Activated CD8-positive, alpha-beta memory T cell treated with anti-CD3 and anti-CD28 coated beads, Interleukin-2, amount 10 ng/mL, durations not matched to agents 7 days and 5 days (primary cell): ENCODE measurements at places on chromosomes 1 and 21. TPM values are rescaled to one million over a fixed set of nuclear protein-coding genes. Genes with fewer than 3 reads are reported as not detected.

The ENO1 gene
- total RNA-seq, result 2,300 TPM

The ADAM30 gene
- total RNA-seq, result not detected

The NFASC gene
- total RNA-seq, result 0.14 TPM

DNA sequence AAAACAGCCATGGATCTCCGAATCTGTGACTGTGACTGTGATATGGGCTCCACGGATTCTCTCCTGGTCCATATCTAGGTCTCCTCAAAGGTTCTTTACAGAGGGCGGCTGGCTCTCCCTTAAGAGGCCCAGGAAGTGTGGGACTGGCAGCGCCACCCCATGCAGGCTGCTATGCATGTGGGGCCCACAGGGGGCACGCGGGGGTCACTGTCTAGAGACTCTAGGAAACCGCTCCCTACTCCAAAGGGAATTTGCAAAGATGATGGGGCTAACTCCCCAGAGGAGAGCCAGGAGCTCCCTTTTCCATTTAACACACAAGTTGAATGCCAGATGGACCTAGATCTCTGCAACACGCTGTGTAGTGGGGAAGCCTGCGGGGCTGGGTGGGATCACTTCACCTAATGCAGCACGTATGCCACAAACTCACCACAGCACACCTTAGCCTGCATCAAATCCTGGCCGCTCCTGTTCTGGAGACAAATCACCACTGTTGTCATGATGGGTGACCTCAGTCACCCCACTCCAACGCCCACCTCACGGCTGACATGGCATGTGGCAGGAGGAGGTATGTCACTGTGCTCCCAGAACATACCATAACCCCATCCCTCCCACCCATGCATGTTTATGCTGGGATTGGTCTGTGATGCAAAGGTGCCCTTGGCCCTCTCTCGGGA lies 61.7 kb downstream of the SLC45A1 start:
- DNase-seq, result no peak

DNA sequence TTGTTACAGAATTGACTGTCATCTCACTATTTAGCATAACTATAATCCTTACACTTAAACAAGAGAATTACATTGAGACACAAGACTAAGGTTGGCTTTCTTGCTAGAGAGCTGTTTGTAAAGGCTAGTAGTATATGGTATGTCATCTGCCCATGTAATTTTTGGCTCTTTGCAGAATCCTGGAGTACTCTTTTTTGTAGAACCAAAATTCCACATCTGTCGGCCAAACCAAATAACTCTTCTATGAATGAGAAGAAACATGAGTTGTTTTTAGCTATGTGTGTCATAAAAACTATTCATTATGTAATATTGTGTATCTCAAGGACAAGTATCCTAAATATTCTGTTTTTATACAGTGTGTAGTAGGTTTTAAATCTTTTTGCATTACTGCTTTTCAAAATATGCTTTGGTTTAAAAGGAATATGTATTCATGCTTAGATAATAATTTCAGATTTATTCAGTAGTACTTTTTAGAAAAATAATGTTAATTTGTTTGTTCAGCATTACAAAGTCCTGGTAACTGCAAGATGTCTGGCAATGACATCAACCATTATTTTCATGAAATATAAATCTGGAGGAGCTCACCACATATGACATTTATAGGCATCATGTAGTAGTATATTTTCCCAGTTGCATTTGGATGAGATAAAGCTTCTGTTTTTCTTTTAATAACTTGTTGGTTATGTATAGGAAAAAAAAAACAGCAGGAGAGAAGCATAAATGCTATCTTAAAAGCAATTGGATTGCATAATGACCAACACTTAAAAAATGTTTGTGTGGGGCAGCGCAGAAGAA lies 159.8 kb downstream of the HS2ST1 start:
- no peak for DNase-seq
